Activated T-cell treated with anti-CD3 and anti-CD28 coated beads, Interleukin-2, amount 50 U/mL, for 24 hours (primary cell): ENCODE measurements at places on chromosomes 4 and X.
A peak's percentile ranks its signal among the peaks of the same experiment; 100 is the strongest.

DNA sequence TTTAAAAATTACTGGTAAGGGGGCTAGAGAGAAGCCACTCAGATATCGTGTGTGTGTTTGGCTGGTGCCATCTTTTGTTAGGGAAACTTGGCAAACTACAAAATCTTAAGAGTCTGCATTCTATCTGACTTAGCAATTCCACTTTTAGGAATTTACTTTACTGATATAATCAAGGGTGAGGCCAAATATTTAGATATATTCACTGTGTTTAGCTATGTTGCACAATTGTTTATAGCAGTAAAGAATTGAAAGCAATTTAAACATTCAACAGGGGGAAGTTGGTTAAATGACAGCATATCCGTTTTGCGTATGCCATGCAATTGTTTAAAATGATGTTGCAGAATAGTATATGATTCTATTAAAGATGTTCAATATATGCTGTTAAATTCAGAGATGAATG, 6.4 kb upstream of the HERC3 start:
- no peak for DNase-seq

DNA sequence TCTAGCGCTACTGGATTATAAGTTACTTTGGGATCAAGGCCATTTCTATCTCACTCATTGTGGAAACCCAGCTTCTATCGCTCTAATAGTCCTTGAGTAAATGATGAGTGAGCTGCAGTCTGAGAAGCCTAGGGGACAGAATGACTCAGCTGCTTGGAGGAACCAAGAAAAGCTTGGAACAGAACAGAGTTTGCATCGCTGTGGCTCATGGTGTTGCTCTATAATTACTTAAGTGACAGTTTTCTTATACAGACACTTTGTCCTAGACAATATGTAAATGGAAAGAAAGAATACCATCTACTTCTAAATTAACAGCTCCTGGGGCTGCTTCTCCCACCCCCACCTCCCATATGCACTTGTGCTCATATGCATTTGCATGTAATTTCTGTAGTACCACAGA, 156.9 kb downstream of the SLIT2 start:
- DNase-seq: no peak

DNA sequence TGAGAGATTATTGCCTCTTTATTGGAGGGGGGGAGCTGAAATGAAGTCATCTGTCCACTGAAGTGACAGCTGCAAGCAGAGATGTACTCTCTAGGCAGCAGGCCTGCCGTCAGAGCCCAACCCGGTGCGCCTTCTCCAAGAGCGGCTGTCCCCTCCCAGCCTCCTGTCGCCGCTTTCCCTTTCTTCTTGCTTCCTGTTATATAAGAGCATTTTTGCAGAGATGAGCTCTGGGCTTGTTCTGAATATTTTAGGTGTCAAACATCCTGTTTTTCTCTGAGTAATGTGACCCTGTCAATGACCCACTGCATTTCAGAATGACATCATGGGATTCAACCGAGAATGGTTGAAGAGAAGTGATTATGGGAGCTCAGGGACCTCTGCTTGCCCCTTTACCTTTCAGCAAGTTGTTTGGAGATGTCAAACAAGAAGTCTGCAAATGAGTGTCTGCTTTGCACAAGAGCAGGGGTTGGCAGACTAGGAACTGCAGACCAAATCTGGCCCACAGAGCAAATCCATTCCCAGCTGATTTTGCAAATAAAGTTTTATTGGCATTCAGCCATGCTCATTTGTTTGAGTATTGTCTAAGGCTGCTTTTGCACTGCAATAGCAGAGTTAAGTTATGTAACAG, 79.9 kb downstream of the SLC9A6 start:
- DNase-seq: no peak

DNA sequence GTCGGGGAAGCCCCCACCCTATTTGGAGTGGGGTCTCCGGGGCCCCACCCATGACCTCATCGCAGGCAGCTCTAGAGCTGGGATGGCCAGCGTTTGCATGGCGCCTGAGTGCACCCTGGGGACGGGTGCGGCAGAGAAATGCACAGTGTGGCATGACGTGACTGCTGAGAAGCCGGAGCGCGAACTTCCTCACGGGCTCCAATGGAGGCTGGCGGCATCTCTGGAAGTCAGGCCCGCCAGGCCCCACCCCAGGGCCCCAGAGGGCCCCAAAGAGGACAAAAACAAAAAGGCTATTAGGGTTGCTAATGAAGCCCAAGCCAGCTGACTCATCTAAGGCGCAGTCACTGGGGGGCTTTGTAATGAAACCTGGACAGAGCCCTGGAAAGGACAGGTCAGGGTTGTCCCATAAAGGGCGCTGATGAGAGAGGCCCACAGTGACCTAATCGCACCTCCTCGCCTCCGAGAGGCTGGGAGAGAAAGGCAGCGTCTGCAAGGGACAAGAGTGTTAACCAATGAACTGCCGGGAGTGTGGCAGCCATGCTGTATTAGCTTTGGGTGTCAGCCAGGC, 86.0 kb upstream of the C1QTNF7 start:
- DNase-seq: no peak

DNA sequence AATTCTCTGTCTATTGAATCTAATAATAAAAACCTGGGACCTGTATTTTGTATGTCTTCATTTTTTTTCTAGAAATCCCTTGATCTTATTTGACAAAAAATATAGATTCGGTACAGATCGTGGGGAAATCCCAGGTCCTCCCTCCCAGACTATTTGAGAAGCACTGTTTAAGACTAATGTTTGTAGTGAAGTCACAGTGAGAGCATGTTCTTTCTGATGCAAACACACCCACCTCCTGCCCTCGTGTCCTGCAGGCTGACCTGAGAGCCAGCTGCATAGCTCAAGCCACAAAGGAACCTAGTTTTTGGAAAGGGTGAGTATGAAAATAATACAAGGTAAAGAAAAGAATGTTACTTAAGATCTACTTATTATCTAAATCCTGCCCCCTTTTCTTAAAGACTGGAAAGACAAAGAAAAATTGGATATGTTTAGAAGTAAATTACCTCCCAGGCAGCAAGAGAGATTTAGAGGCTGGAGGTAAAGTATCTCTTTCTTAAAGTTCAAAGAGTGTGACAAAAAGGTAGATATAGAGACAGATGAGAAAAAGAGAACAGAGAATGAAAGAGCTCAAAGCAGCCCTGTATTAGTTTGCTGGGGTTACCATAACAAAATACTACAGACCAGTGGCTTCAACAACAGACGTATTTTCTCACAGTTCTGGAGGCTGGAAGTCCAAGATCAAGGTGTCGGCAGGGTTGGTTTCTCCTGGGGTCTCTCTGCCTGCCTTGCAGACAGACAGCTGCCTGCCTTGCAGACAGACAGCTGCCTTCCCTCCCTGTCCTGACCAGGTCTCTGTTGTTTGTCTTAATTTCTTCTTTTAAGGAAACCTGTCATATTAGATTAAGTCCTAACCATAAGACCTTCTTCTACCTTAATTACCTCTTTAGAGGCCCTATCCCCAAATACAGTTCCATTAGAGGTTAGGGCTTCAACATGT, 20.4 kb upstream of the DCTD start:
- DNase-seq: no peak

DNA sequence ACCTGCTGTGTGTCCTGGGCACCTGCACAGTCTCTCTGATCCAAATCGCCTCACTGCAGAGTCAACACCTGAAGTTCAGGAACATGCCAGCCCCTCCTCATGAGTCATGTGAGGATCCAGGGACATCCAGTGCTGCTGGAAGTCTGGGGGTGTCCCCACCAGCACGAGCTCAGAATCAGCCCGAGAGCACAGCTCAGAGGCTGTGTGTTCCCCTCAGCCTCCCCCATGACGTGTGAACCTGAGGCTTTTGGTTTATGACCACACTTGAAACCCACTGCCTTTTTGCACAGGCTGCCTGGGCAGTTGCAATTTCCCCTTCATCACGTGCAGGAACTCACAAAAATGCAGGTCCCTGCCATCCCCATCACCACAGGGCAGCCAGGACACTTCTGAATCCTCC, 47.1 kb downstream of the PPP2R2C start:
- no peak for DNase-seq

- peak; percentile 18 for DNase-seq
Observed at GRCh38 chr4:10081218-10081606, 35.4 kb downstream of the WDR1 start.

- DNase-seq: no peak
Observed at GRCh38 chr4:138192113-138192512, 50.0 kb downstream of the SLC7A11 start.
